ENCODE measurements at places on chromosomes 13 and 19.

DNA sequence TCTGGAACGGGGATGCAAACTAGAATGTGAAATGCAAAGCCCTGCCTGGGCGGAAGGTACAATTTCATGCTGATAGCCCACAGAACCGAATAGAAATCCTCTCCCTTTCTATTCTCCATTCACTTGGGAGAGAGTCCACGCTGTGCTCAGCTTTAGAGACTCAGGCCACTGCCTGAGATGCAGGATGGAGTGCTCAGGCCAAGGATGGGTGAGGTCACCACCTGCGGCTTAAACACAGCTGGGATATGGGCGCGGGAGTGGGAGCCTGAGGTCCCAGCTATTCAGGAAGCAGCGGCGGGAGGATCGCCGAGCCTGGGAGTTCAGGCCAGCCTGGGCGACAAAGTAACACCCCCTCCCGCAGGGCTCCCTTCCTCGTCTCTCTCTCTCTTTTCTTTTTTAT is 446 bp upstream of the ZNF83 start:
- DNase-seq, result no peak

DNA sequence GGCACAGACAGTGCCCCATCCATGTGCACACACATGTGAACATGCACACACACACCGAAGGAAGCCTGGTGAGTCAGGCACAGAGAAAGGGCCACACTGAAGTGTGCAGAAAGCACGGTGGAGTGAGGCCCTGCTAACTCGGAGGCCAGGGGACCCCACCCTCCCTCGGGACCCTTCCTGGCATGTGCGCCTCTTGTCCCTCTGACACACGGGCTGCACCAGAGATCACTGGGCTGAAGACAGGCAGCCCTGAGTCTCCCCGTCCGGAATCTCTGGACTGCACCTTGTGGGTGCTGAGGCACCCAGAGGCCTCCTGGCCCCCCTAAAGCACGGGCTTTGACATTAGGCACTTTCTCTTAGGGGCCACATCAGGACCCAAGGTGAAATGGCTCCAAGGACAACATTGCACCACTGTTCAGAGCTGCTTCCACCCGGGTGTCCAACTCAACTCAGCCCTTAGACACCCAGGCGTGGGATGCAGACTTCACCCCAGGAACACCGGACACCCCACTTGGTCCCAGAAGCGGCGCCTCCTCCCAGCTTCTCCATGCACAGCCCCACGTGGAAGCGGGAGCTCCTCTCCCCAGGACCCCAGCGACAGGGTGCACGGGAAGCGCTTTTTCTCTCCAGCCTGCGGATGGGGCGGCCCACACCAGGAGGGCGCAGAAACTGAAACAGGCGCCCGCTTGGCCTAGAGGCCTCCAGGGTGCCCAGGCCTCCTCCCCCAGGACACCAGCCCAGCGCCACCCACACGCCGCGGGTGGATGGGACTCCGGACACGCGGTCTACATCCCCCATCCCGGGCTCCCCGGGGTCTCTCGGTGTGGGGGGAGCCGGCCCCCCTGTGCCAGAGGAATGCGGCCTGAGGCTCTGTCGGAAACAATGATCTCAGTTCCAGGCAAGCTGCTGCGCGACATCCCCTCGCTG is 90.2 kb downstream of the SPACA7 start:
- DNase-seq, result no peak

DNA sequence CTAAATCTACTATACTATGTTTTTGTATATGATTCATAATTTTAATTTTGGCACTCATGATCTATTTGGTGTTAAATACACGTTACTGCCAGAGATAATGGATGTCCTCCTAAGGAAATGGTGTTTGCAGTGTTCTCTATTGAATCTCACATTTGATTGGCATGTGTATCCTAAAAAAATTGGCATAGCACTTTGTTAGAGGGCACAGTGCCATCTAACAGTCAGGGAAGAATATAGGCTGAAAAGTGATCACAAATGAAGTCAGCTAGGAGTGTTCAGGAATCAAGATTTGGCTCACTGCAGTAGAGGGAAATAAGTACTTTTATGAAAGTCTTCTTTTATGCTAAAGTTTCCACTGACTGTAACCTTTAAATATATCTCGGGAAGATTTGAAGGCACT is 624.6 kb downstream of the GPC6 start:
- DNase-seq, result no peak

DNA sequence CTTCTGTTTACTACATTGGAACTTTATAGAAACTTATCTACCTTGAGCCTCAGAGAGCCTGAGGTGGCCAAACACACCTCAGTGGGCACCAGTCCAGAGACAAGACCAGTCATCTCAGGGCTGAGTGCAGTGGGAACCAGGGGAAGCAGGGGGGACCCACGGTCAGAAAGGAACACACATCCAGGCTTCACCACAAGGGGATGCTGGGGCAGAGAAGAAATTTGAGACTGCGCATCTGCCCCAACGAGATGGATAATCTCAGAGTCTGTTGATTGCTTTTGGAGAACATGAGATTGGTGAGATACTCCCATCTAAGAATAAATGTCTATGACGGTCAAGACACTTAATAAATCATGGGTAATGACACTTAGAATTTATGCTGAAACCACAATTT is 98.7 kb downstream of the DOCK9 start:
- no peak for DNase-seq

DNA sequence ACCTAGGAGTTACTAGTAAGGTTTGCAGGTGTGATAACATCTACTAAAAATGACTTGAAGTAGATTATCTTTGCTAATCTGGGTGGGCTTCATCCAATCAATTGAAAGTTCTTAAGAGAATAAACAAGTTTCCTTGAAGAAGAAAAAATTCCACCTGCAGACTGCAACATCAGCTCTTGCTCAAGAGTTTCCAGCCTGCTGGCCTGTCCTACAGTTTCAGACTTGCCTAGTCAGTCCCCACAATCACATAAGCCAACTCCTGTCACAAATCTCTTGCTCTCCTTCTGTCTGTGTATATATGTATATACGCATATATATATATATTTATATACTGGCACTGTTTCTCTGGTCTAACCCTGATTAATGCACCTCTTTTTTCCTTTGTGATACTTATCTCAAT is 67.3 kb upstream of the ITM2B start:
- no peak for DNase-seq

- DNase-seq, result no peak
Measured at GRCh38 chr13:105878119-105878700, 657.3 kb downstream of the EFNB2 start.

GRCh38 chr13:23842406-23842805 is 46.8 kb downstream of the MIPEP start:
- DNase-seq, result no peak

- DNase-seq, result no peak
Measured at GRCh38 chr19:33731881-33732280, 64.8 kb upstream of the KCTD15 start.

DNA sequence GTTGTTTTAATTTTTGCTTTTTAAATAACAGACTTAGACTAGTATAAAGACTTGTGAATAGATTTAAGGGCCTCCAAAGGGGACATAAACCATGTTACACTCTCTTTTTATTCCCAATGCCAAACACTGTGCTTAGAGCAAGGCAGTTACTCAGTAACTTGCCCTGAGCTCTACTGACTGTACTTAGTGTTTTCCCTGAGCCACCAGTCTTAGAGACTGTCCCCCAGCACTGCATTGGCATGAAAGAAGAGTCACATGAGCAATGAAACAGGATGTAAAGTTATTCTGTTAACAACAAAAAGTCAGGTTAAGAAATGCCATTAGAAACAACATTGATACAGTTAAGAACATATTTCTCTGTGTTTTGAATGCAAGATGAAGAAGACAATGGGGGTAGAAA is 187.9 kb downstream of the TBC1D4 start:
- no peak for DNase-seq

DNA sequence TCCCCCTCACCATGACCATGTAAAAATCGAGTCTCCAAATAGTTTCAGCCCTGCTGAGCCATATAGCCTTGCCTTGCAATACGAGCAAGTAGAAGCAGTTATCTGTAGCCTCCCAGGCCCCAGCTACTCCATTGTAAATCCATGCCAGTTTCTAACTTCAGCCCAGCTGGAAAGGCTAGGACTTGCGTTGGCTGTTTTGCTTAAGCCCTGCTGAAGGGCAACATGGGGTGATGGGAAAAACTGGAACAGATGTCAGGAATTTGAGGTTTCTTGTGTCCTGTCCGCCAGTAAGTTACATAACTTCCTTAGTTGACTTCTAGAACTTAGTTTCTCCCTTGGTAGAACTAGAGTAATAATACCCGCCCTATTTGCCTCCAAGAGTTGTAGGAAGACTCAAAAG is 216.0 kb upstream of the SERP2 start:
- DNase-seq, result no peak

GRCh38 chr19:4061178-4061682 is 5.5 kb downstream of the ZBTB7A start:
- DNase-seq, result no peak

- DNase-seq, result no peak
Measured at GRCh38 chr13:98838776-98839175, 86.3 kb upstream of the SLC15A1 start.

GRCh38 chr13:27825072-27825471 is 32.8 kb downstream of the GSX1 start:
- DNase-seq, result no peak

GRCh38 chr13:37927561-37927960 is 58.0 kb upstream of the TRPC4 start:
- DNase-seq, result no peak

DNA sequence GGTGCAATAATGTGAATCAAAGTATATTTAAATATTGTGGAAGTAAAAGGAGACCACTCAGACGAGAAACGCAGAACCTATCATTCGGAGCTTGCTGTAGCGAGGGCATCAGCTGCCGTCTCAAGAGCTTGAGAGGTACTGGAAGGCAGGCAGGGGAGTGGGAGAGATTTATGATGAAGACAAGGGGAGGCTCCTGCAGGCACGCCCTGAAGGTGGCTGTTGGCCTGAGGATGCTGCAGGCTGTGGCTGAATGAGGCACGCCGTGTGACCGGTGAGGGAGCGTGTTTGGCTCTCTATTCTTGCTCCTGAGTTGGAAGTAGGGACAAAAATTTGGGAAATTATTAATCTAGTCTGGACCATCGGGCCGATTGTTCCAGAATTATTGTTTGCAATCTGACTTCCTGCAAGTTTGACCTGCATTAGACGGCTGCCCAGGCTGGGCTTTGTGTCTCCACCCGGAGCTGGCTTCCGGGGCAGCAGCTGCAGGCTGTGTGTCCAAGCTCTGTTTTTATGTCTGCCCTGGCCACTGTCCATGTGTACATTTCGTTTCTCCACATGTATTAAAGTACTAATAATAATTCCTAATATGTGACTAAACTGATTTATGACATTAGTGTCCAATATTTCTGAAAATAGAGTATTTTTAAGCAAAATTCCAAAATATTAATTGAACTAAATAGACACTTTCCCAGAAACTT is 91.1 kb upstream of the ANKRD10 start:
- no peak for DNase-seq

- no peak for DNase-seq
Measured at GRCh38 chr13:104114101-104114500, 1047.9 kb upstream of the SLC10A2 start.

DNA sequence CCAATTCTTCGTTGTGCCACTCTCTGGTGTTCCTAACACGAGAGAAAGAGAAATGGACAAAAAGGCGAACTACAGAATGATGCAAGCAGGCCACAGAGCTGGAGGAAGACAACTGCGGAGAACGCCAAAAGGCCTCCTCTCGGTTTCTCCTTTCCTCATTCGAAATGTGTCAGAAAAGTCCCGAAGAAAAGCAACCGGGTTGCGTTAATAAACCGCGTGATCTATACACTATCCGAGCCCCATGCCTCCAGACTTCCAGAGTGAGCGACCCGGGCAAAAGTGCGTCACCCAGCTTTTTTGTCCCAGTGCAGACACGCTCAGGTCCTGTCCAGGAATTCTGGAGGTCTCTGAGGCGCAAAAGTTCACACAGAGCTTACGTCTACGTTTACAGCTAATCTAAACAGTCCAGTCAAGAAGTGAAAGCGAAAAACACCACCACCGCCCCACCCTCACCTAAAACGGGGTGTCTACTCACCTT is 413 bp downstream of the N4BP2L2 start:
- peak; percentile 57 for DNase-seq

DNA sequence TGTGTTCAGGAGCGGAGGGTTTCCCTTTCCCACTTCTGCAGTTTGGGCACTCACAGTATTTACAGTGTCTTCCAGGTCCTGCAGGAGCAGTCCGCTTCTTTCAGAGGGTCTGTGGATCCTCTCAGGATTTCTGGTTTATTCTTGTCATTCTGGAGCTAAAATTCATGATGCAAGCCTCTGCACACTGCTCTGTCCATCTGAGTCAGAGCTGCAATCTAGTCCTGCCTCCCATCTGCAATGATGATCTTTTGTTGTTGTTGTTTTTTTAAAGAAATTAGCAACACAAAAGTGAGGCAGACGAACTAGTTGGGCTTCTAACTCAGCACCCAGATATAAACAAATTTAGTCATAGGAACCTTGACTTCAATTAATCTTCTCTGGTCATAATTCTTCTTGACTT is 86.5 kb downstream of the DLEU7 start:
- DNase-seq, result no peak

DNA sequence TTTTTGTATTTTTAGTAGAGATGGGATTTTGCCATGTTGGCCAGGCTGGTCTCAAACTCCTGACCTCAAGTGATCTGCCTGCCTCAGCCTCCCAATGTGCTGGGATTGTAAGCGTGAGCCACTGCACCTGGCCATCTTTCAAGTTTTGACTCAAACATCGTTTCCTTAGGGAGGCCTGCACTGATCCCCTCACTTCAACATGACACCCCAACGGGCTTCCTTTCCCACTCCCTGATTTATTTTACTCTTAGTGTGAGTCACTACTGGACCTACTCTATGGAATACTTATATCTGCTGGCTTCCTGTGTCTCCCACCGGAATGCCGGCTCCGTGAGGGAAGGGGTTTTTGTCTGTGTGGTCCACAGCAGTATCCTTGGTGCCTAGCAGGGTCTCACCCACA is 4.5 kb upstream of the ADAMTS10 start:
- no peak for DNase-seq

- peak; percentile 77 for DNase-seq
Measured at GRCh38 chr13:110700641-110701040, 5.3 kb downstream of the CARS2 start.

GRCh38 chr19:39970425-39970674 is 615 bp upstream of the PSMC4 start:
- peak; percentile 75 for DNase-seq

GRCh38 chr19:27793128-27793643 is 1419.8 kb downstream of the UQCRFS1 start:
- DNase-seq, result peak; percentile 91

- peak; percentile 79 for DNase-seq
Measured at GRCh38 chr13:49533591-49534269, 38.0 kb downstream of the PHF11 start.

DNA sequence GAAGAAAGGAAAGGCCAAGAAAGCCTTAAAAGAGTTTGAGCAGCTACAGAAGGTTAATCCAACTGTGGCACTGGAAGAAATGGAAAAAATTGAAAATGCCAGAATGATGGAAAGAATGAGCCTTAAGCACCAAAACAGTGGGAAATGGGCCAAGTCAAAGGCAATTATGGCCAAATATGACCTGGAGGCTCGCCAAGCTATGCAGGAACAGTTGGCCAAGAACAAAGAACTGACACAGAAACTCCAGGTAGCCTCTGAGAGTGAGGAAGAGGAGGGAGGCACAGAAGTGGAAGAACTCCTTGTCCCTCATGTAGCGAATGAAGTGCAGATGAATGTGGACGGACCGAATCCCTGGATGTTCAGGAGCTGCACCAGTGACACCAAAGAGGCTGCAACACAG is 5.1 kb downstream of the UTP14C start:
- no peak for DNase-seq
